ENCODE measurements at places on chromosomes 11 and 22.
A peak's percentile ranks its signal among the peaks of the same experiment; 100 is the strongest.

DNA sequence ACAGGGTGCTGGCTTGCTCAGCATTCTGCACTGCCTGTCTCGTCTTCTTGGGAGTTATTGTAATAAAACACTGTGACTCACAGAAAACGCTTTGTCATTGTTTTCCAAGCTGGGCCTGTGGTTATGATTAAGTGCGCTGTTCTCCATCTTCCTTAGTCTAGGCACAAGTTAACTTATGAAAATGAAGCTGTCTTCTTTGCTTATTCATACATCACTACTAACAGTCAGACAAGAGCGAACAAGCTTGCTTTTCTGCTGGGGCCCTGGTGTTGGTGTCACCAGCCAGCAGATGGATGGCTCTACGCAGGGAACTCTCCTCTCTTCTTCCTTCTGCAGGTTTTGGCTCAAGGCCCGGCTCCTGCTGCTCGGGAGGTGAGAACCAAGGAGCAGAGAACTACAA is 380.1 kb upstream of the SYN3 start:
- DNase-seq: no peak

GRCh38 chr11:7964873-7965272 is 374 bp downstream of the NLRP10 start:
- DNase-seq: no peak

GRCh38 chr11:66333896-66334604 is 2.2 kb downstream of the RIN1 start:
- DNase-seq: no peak

GRCh38 chr22:39567135-39567946 is 3.2 kb upstream of the CACNA1I start:
- DNase-seq: no peak

- no peak for DNase-seq
Observed at GRCh38 chr11:8601376-8602133, 7.5 kb upstream of the STK33 start.

DNA sequence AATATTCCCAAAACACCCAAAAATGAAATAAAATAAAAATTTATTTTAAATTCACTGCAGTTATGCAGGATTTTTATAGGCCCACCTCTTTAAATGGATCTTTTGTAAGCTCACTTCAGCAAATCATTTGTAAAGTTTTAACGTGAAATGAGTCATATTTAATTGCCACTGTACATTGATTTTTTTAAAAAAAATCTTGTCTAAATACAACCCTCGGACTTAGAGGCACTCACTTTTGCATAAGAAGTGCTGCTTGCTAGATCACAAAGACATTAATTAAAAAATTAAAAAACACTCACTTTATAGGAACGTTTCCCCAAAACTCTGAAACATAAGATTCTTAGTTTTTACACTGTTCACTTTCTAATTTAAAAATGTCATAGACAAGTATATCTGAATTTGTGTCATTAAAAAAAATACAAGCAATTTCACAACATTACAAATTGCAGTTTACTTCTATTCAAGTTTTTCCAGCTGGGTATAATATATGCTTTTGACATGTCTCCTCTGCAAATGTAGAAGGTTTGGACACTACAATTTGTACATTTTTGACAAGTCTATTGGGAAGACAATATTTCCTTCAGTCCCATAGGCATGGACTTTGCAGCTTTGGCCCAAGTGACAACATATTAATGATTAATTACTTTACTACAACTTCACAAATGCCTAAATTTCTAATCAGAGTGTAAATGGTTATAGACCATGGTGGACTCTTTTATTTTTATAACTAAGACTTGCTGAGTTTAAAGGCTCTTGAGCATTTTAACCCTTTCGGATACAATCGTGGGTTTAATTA is 1088.4 kb downstream of the LRRC4C start:
- no peak for DNase-seq

- DNase-seq: no peak
Observed at GRCh38 chr11:64234647-64235379, 429 bp downstream of the VEGFB start.

- peak; percentile 27 for DNase-seq
Observed at GRCh38 chr11:85961930-85962363, 106.8 kb downstream of the CCDC83 start.

DNA sequence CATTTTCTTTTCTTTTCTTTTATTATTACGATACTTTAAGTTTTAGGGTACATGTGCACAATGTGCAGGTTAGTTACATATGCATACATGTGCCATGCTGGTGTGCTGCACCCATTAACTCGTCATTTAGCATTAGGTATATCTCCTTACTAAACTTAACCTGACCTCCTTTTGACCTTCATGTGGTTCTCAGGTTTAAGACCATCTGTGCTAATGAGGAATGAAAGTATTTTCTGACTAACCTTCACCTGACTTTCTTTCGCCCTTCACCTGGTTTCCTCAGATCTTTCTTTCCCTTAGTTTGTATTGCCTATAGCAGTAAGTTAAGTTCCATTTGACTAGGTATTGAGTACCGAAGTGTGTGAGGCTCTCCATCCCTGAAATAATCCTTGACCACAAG is 6.5 kb downstream of the EXPH5 start:
- no peak for DNase-seq

DNA sequence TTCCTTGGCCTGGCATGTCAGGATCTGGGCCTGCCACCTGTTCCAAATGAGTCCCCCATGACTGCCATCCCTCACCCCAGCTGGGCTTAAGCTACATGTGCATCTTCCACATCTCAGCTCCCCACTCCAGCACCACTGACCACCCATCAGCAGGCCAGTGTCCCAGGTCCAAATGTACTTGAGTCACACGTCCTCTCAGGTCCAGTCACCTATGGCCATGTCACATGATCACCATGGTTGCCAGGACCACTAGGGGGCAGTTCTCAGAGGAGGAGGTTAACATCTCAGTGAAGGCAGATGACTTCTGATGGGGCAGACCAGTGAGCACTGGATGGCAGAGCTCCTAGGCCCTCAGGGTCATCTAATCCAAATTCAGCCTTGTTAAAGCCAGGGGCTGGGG is 41.9 kb upstream of the WNT11 start:
- no peak for DNase-seq

GRCh38 chr11:2802389-2803185 is 83.0 kb downstream of the CDKN1C start:
- no peak for DNase-seq

- DNase-seq: peak; percentile 72
Observed at GRCh38 chr11:66328302-66329144, 7.7 kb downstream of the RIN1 start.

- no peak for DNase-seq
Observed at GRCh38 chr11:130156108-130157022, 3.2 kb upstream of the ST14 start.

DNA sequence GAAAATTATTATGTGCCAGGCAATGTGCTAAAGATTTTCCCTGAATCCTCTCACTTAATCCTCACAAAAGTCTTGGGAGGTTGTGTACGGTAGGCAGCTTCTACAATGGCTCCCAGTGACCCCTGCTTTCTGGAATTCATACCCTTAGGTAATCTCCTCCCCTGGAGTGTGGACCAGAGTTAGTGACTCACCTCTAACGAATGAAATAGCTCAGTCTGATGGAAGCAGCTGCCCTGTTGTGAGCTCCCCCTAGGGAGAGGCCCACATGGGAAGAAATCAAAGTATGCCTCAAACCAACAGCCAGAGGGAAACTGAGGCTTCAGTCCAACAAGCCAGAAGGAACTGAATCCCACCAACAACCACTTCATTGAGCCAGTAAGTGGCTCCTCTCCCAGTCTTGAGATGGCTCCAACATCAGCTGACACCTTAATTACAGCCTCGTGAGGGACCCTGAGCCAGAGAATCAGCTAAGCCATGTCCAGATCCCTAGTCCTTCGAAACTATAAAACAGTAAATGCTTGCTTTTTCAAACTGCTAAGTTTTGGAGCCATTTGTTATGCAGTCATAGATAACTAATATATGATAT is 98.9 kb upstream of the ISX start:
- DNase-seq: no peak

GRCh38 chr22:38317122-38317994 is at the start of gene CSNK1E:
CSNK1E (minus strand) TSS chr22:38317433; CDS start chr22:38314157, 3,276 bp downstream.
- DNase-seq: no peak

DNA sequence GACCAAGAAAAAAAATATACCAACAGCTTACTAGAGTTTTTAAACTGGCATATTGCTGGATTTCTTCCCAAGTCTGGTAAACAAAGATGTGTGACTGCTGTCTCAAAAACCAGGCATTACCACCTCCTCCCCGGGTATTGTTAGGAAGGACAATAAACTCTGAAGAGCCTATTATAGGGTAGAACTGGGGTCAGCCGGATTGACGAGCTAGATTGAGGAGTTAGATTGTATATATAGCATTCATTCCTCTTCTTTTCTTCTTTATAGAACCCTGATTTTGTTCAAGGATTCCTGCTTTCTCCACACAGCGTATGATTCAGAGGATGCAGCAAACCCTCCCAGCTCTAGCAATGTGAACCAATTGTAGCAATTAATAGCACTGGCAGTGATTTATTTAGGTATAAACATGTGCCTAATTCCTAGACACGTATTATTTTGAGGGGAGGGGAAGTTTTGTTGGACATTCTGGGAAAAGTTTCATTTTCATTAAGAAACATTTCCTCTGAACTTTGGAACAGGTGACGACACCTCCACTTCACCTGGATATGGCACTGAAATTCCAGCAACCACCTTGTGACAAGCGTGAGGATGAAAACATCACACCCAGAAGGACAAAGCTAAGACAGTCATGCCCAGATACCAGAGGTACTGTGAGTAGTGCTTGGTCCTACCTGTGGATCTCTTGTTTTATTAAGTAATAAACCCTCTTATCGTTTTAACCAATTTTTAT is 679.4 kb upstream of the KIRREL3 start:
- no peak for DNase-seq

DNA sequence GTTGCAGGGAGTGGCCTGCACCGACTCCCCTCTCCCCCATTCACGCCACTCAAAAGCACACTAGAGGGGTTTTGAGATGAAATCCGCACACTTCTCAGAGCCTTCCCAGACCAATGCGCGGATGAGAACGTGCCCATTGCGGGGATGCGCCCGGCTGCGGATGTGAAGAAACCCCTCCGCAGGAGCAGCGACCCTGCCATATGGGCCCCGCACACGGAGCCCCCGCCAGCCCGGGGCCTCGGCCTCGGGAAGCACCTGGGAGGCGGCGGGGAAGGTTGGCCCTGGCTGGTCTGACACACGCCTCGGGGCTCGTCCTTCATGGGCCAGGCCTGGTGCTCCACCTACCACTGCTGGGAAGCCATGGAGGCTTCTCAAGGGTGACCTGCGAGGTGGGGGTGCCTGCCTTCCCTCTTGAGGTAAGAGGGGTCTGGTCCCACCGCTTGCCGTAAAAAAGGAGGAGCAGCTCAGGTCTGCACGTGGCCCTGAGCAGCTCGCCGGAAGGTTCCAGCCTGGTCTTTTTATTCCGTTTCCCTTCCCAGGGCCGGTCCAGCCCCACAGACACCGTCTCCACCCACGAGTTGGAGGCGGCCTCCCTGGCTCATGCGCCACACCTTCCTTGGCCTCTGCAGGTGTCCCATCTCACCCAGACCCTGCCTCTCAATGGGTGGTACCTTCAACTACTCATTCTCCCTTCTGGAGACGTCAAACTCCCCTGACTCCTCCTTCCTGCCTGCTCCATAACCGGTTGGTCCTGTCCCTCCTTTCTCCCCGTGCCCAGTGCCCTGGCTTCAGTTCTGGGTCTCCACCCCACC is 39.4 kb downstream of the TRMU start:
- DNase-seq: no peak

DNA sequence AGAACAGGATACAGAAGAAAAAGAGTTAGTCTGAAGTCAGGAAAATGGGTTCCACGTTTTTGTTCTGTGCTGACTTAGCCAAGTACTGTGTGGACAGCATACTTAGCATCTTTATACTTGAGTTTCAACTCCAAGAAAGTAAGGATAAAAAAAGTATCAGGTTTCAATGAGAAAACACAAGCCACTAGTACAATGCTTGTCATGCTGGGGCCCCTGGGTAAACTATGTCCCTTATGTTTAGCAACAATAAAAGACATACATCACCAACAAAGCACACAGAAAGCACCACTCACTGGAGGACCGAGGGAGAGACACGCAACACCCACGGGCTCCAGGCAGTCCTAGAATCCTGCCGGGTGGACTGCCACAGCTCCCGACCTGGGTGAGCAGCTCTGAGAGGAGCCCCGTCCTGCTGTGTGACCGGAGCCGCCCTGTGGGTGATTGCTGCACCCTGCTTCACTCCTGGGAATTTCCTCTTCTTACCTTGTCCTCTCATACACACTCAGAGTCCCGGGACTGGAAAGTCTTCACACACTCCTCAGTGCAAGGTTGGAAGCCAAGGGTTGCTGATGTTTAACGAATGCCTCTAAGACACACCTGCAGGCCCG is 890.5 kb downstream of the BRD1 start:
- no peak for DNase-seq
